BJ (cell line): ENCODE measurements at places on chromosomes 1 and 21. TPM values are rescaled to one million over a fixed set of nuclear protein-coding genes. Genes with fewer than 3 reads are reported as not detected.

The CR2 gene
- not detected in 2 replicates for polyA plus RNA-seq

- no peak for DNase-seq
These were observed 29.7 kb upstream of the KIRREL1 start for GRCh38 chr1:157963713-157964112.

DNA sequence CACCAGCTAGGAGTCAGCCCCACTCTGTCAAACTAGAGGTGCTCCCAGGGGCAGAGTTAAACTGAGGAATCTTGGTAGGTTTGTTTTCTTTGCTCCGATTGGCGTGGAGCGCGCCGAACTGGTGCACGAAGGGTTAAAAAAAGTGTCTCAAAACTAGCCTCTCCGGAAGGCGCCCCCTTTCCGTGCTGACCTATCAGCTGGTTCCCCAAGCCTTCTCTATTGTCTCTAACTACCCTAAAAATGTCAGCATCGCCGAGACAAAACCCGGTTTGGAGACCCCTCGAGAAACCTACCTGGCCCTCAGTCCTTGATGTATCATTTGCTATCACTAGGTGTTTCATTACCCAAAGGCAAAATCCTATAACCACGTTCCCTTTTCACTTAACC is 2.2 kb downstream of the TGFB2 start:
- DNase-seq = no peak

DNA sequence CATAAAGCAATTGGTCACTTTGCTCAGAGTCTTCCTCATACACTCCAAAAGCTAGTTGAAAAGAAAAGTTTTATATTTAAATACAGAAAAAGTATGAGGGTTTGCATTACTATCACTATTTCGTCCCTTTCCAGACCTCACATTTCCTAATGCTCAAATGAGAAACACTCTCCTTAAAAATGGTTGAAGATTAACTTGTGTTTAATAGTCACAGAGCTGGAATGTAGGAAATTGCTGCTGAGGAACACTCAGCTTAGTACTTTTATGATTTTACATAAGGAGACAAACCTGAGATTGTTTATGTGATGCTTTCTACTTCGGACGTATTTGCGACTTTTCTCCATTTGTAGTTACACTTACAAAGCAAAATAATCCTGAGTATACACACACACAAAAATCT is 39.8 kb downstream of the MYSM1 start:
- no peak for DNase-seq
